ENCODE measurements at places on chromosomes 12 and 14.

GRCh38 chr14:66628636-66629035 is 120.7 kb downstream of the GPHN start:
- no peak for DNase-seq

DNA sequence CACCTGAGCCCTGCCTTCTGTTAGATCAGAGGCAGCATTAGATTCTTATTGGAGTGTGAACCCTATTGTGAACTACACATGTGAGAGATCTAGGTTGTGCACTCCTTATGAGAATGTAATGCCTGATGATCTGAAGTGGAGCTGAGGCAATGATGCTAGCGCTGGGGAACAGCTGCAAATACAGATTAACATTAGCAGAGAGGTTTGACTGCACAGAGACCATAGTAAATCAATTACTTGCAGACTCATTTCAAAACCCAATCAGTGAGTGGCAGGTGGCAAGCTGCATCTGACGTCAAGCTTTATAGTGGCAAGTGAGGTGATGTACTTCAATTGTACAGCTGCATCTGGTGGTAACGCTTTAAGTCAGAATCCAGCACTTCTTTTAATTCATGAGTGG is 141.6 kb downstream of the GPHN start:
- DNase-seq, result no peak

DNA sequence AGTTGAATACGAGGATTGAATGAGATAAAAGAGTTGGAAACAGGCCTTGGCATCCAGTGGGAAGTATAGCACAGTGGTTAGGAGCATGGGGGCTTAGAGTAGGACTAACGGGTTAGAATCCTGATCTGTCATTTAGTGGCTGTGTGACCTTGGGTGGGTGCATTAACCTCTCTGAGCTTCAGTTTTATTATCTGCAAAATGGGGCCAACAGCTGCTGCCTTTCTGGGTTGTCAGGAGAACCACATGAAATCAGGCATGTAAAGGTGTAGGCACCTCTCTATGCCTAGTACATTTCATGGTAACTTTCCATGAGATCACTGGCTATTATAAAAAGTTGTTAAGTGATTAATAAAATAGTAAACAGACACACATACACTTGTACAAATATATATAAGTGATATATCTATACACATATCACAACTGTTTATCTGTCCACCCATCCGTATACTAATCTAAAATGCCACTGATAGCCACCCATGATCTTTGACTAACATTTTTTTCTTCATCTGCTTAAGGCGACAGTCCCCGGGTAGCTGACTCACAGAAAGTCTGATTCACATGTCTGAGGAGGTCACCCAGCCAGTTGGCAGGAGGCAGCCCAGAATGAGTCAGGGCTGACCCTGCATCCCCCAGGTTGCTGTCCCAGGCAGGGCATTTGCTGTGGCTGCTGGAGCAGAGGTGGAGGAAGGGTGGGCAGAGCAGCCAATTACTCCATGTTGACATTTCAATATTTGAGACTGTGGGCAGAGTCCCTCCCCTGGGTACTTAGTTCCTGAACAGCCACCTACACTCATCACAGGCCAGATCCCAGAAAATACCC is 125.6 kb upstream of the NOS1 start:
- no peak for DNase-seq

GRCh38 chr12:43292699-43293098 is 259.3 kb downstream of the ADAMTS20 start:
- DNase-seq, result no peak
